Tibial nerve (tissue), 4 donors: ENCODE measurements at places on chromosomes 4 and X.

DNA sequence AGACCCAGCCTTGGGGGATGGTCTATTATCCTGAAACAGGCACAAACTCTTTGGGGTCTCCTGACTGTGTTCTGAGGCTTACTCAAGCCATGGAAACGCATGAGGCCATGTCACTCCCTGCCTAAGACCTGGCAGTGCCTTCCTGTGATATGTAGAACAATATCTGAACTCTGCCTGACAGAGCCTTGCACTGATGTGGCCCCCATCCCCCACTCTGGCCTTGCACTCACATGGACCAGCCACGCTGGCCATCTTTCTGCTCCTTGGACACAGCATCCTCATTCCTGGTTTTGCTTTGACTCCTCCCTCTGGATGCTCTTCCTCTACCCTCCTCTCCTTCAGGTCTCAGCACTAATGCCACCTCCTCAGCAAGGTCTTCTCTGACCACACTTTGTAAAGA, 100.2 kb downstream of the SCD5 start:
- no peak overlapping the region for H3K27ac ChIP-seq
- no peak overlapping the region for H3K4me3 ChIP-seq

- DNase-seq: no peak
- no peaks in the 10 kb centered on the region for H3K4me1 ChIP-seq
- H3K27me3 ChIP-seq: no peaks in the 10 kb centered on the region
Observed at GRCh38 chrX:338836-339400, 20.3 kb upstream of the GTPBP6 start.

- no peaks in the 10 kb centered on the region for H3K4me1 ChIP-seq
- H3K27ac ChIP-seq: no peak overlapping the region
- no peaks in the 10 kb centered on the region for H3K27me3 ChIP-seq
- DNase-seq: no peak
Observed at GRCh38 chr4:14915018-14915417, 87.3 kb upstream of the CPEB2 start.

GRCh38 chrX:39439906-39440798, 638.9 kb downstream of the MID1IP1 start:
- no peak for DNase-seq
- no peaks in the 10 kb centered on the region for H3K27me3 ChIP-seq
- H3K4me1 ChIP-seq: no peaks in the 10 kb centered on the region
- no peaks in the 10 kb centered on the region for H3K36me3 ChIP-seq

DNA sequence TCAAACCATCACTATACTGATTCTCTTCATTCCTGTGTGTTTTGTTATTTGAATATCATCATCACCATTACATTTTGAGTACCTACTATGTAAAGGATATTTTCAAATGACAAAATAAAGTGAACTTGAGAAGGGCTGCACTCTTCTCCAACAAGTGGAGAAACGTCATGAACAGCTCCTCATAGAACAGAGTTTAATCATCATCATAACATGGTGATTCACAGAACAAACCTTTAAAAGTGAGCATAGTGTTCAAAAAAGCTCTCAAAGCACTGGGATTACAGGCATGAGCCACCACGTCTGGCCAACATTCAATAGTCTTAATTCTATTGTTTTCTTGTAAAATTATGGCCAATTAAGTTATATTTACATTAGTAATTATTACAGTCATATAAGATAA, 993.9 kb downstream of the PDHA2 start:
- H3K4me3 ChIP-seq: no peak overlapping the region
- DNase-seq: no peak
- no peaks in the 10 kb centered on the region for H3K36me3 ChIP-seq
- no peaks in the 10 kb centered on the region for H3K27me3 ChIP-seq
